ENCODE measurements at places on chromosomes 1 and 21. TPM values are rescaled to one million over a fixed set of nuclear protein-coding genes. Genes with fewer than 3 reads are reported as not detected.

The EYA3 gene
- total RNA-seq: 16.1 TPM

The KRTAP10-4 gene
- total RNA-seq: not detected

The PDZK1IP1 gene
- total RNA-seq: not detected

The UTS2 gene
- not detected for total RNA-seq

The RC3H1 gene
- total RNA-seq: 22.8 TPM

The RGSL1 gene
- not detected for total RNA-seq

The UAP1 gene
- 62.4 TPM for total RNA-seq

The ACTL8 gene
- not detected for total RNA-seq

The TMPRSS15 gene
- not detected for total RNA-seq

The ADGRL4 gene
- total RNA-seq: under 0.01 TPM

The L1TD1 gene
- total RNA-seq: 72.6 TPM

The SIM2 gene
- total RNA-seq: 4.3 TPM

The MTX1 gene
- total RNA-seq: 69.6 TPM

The SERPINC1 gene
- total RNA-seq: not detected

The S100A8 gene
- total RNA-seq: not detected

The TRAF5 gene
- 1.2 TPM for total RNA-seq

The HSD3B1 gene
- not detected for total RNA-seq

The PAQR6 gene
- 1.6 TPM for total RNA-seq

The CATSPERE gene
- 2.4 TPM for total RNA-seq

The CFHR1 gene
- total RNA-seq: not detected

The CHD1L gene
- 11.8 TPM for total RNA-seq
